Activated naive CD4-positive, alpha-beta T cell treated with anti-CD3 and anti-CD28 coated beads, Interleukin-2, amount 10 ng/mL, durations not matched to agents 5 hours and 36 hours (primary cell): ENCODE measurements at places on chromosomes 7 and 10. TPM values are rescaled to one million over a fixed set of nuclear protein-coding genes. Genes with fewer than 3 reads are reported as not detected.

Gene HMX3
- not detected for total RNA-seq

Gene GNAT3
- not detected for total RNA-seq

Gene CASP2
- 118 TPM for total RNA-seq

Gene GIMAP4
- total RNA-seq, result 354 TPM

Gene ZNF511
- total RNA-seq, result 48.9 TPM

Gene SEMA3A
- 1.8 TPM for total RNA-seq

Gene LRRC17
- 0.17 TPM for total RNA-seq
